IMR-90 (cell line): ENCODE measurements at places on chromosomes 5 and 9. TPM values are rescaled to one million over a fixed set of nuclear protein-coding genes. Genes with fewer than 3 reads are reported as not detected.

Gene S1PR3
- total RNA-seq: 28.7 and 31.1 TPM in 2 replicates

Gene CXCL14
- under 0.01 TPM in 1 of 2 replicates, not detected in the other for total RNA-seq

Gene IL17B
- 0.28 TPM in 1 of 2 replicates, not detected in the other for total RNA-seq

Gene SLC45A2
- not detected in 2 replicates for total RNA-seq
